ENCODE measurements at places on chromosomes 4 and X.

- DNase-seq: no peak
Measured at GRCh38 chrX:78331708-78332107, 4.3 kb upstream of the CYSLTR1 start.

- no peak for DNase-seq
Measured at GRCh38 chrX:9586992-9587392, 122.1 kb downstream of the TBL1X start.

- no peak for DNase-seq
Measured at GRCh38 chr4:155616117-155616516, 50.5 kb upstream of the GUCY1A1 start.

DNA sequence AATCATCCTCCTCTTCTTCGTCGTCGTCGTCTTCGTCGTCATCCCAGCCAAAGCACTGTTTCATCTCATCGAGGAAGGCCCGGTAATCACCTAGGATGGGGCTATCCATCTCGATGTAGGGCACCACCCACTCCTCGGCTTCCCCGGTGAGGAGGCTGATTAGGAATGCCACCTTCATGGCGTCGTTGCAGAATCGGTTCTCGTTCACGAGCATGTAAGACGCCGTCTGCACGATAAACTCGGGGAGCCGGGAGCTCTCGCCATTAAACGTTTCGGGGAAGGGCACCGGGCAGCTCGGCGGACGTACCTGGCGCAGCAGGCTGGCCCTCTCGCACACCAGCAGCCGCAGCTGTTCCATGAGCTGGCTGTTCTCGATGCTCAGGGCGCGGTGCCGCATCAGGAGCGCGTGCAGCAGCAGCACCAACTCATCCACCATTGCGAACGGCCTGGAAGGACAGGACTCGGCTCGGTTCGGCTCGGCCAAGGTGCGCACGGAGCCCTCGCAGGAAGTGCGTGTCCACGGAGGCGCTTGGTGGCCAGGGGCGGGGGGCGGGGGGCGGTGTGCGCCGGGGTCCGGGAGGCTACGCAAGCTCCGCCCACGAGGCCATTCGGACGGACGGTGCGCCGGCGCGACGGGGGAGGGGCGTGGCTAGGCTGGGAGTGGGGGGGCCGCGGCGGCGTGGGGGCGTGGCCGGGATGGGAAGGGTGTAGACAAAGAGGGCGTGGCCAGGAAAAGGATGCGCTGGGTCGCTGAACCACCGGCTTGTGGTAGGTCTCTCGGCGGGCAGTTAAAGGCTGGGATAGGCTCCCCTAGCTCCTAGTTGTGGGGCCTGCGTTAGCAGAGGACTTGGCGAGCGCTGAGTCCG is at the start of gene LDOC1:
LDOC1 (minus strand) TSS at position 544 of the 866 bp plus-strand sequence; CDS start at position 436, 108 bp downstream.
- peak; percentile 55 for DNase-seq

DNA sequence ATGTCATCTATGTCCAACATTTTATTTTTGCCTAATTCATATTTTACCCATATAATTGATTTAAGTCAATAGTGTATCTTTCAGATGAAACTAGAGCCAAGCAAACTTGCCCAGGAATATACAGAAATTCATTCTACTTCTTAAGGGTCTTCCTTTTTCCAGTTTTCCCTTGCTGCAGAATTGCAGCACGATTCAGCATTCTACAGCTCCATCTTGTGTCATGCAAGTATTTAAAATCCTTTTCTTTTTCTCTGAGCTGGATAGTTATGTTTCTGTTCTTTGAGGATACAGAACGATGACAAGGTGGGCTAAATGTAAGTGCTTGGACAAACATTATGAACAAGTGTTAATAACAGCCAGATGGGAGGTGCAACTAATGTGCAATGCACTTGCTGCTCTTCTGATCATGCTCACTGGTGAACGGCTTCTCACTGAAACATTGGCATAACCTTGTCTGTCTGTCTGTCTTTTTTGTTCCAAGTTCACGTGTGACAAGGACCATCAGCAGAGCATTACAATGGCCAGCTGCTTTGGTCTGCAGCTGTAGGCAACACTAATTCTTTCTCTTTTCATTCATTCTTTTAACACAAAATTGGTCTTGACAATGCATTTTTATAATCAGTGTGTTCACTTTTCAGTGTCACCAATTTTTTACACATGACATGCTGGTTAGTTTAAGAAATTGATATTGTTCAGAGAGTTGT is 1821.7 kb downstream of the ARAP2 start:
- DNase-seq: no peak

DNA sequence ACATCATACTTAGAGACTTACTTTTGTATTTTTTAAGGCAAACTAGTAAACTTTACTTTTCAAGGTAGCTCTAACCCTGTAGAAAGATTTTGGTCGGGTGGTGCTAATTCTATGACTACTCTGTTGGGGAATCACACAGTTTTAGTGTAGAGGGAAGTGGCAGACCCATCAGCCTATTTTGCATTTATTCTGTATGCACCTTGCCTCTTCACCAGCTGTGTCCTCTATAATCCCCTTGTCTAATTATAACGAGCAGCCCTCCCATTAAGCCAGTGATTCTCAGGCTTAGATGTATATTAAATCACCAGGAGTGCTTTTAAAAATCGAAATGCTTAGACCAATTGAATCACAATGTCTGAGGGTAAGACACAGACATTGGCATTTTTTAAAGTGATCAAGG is 78.1 kb downstream of the GALNT7 start:
- DNase-seq: no peak

- DNase-seq: peak; percentile 2
Measured at GRCh38 chrX:84362184-84362838, 139.9 kb downstream of the HDX start.

Data from COLO829 (cell line).